ENCODE measurements at places on chromosomes 1 and 21. TPM values are rescaled to one million over a fixed set of nuclear protein-coding genes. Genes with fewer than 3 reads are reported as not detected.

DNA sequence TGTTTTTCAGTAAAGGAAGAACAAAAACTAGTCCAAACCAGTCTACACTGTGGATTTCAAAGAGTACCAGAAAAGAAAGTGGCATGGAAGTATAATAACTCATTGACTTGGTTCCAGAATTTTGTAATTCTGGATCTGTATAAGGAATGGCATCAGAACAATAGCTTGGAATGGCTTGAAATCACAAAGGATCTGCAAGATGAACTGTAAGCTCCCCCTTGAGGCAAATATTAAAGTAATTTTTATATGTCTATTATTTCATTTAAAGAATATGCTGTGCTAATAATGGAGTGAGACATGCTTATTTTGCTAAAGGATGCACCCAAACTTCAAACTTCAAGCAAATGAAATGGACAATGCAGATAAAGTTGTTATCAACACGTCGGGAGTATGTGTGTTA lies 21.3 kb downstream of the CHODL start:
- no peak for DNase-seq

DNA sequence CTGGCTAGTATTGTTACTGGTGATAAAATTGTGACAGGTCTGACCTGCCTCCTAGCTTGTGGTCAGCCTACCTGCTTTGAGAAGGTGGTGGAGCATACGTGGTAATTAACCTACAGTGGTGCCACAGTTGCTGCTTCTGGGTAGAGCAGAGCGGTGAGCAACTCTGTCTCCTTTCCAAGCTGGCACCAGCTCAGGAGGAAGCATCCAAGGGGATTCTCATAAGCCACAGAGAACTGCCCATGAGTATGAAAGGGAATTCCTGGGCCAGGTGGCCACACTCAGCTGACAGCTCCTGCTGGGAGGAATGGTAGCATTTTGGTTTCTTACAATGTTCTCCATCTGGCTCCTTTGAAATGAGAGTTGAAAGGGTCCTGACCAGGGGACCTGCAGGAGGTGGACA lies 39.4 kb downstream of the ATP2B4 start:
- DNase-seq: no peak

DNA sequence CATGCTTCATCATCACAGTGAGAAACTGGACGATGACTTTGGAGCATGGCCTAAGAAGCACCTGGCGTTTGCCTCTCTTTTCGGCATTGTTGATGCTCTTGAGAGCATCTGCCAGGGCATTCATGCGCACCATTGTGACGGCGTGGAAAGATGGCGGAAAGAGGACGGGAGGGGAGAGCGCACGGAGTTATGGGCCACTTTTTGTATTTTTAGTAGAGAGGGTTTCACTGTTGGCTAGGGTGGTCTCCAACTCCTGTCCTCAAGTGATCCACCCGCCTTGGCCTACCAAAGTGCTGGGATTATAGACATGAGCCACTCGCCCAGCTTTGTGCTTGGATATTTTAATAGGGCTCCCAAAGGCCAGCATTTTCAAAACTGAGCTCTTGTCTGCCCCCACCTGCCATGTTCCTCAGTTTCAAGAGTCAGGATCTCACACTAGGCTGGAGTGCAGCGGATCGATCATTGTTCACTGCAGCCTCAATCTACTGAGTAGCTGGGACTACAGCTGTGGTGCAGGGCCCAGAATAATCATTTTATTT lies 5.3 kb downstream of the RPS8 start:
- no peak for DNase-seq

DNA sequence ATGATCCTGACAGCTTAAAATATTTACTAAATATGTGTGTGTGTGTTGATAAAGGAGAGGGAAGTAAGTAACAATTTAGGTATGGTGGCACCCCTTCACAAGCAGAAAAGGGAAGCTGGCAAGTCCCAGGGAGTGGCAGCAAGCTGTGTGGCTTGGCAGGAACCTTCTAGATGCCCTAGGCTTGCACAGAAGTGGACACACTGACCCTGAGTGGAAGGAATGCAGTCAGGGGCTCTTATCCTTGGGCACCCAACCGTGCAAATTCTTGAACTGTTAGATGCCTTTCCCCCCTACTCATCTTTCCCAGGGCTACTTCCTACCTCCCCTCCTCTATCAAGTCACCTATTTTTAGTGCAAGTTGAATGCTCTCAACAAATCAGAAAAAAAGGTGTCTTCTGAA lies 18.9 kb downstream of the ACP6 start:
- DNase-seq: no peak

- no peak for DNase-seq
Observed at GRCh38 chr1:117070124-117070523, 10.0 kb downstream of the TTF2 start.

The PKLR gene
- not detected for total RNA-seq

All from dermis blood vessel endothelial cell (primary cell).